ENCODE measurements at places on chromosomes 2 and 18.
A peak's percentile ranks its signal among the peaks of the same experiment; 100 is the strongest.

GRCh38 chr2:178404368-178404767, 46.6 kb downstream of the PRKRA start:
- DNase-seq: no peak

- no peak for DNase-seq
These were observed 320.0 kb upstream of the TRIB2 start for GRCh38 chr2:12396699-12397098.

DNA sequence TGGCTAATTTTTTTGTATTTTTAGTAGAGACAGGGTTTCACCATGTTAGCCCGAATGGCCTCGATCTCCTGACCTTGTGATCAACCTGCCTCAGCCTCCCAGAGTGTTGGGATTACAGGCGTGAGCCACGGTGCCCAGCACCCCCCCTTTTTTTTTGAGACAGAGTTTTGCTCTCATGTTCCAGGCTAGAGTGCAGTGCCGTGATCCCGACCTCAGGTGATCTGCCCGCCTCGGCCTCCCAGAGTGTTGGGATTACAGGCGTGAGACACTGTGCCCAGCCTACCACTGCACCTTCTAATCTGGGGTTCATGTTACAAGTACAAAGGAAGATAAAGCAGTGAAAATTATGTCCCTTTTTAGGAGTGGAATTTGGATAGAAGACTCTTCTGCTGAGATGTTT, 41.5 kb upstream of the CABLES1 start:
- DNase-seq: no peak

DNA sequence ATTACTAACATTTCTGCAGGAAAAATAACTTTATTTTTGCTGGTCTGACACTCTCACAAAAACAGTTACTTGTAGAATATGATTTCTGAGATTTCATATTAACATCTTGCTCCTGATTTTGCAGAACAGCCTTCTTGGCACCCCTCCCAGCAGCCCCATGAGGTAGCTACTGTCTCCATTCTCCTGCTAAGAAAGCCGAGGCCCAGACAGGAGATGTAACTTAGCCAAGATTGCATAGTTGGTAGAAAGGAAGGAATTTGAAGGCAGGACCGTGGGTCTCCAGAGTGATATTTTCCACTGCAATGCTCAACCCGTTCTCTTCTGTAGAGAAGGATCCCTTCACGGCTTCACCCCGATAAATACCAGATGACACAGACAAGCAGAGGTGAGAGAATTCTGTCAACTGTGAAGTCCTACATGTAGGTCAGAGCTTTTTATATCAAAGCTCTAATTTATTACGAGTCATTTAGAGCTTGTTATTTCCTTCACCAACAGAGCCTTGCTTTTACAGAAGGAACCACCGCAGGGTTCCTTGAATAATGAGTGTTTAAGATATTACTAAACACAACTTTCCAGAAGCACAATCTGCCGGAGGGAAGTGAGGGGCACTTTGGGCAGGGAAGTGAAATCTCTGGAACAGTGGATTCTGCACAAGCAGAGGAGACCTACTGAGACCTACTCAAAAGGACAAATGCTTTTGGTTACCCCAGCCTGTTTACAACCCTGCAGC, 48.0 kb upstream of the MYCN start:
- DNase-seq: peak; percentile 70

GRCh38 chr2:194826241-194826640, 830.8 kb upstream of the SLC39A10 start:
- DNase-seq: no peak

DNA sequence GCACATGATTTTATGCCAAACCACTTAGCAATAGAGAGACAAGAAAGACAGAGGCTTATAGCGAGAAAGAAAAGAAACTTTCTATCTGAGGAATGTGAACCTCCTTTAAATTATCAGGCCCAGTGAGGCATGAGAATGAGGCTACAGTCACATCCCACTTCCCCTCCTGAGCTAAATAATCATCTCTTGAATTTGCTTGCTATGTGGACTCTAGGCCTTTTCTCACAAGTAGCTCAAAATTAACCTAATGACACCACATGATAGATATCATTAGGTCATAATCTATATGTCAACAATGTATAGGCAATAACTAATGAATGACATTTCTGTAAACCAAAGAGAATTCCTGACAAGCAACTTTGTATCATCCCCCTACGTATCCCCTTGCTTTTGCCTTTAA, 301.5 kb upstream of the MGAT5 start:
- DNase-seq: no peak

- DNase-seq: no peak
These were observed 42.4 kb downstream of the ST3GAL5 start for GRCh38 chr2:85846411-85846810.

All from SK-N-MC (cell line).